ENCODE measurements at places on chromosomes 5 and 9.
A peak's percentile ranks its signal among the peaks of the same experiment; 100 is the strongest.

GRCh38 chr5:168075387-168075786 lies 216.1 kb upstream of the WWC1 start:
- no peak for DNase-seq

DNA sequence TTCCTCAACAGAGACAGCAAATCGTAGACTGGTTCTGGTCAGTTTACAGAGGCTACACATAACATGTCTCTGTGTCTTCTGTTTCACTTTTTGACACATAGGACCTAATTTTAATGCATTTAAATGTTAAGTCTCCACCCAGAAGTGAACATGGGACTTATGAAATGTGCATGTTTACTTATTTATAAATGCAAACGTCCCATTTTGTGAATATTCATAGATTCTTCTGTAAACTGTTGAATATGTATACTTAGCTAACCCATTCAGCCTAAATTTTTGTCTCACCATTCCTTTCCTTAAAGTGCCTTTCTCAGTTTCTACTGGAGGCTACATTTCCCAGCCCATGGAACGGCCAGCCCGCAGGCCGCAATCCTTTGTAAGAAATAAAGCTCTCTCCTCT lies 137.2 kb downstream of the PLCXD3 start:
- no peak for DNase-seq

GRCh38 chr9:71630377-71630995 lies 137.8 kb downstream of the CEMIP2 start:
- DNase-seq, result no peak

GRCh38 chr5:62538017-62538942 lies 40.3 kb upstream of the LRRC70 start:
- DNase-seq, result peak; percentile 40

GRCh38 chr9:13971415-13971814 lies 342.5 kb downstream of the NFIB start:
- no peak for DNase-seq

GRCh38 chr9:10366171-10366779 lies 246.5 kb downstream of the PTPRD start:
- peak; percentile 2 for DNase-seq

GRCh38 chr9:136935651-136936050 lies 8.9 kb downstream of the FBXW5 start:
- no peak for DNase-seq

GRCh38 chr9:104849023-104849422 lies 78.9 kb downstream of the ABCA1 start:
- no peak for DNase-seq

DNA sequence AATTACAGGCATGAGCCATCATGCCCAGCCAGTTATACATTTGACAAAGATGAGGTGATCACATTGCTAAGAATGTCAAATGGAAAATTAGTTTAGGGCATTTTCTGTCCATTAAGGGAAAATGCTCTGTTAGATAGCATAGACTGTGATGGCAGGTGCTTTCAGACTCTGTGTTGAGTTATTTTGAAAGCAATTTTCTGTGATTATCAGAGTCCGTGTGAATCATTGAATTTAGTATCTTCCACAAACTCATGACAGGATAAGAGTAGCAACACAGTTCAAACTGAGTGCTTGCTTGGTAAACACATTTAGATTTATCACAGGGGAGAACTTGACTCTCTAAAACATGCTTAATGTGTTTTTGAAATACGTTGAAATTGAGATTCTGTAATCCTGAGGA lies 69.0 kb downstream of the GAPVD1 start:
- no peak for DNase-seq

- no peak for DNase-seq
These were observed 125.1 kb upstream of the COL5A1 start for GRCh38 chr9:134516464-134516863.

DNA sequence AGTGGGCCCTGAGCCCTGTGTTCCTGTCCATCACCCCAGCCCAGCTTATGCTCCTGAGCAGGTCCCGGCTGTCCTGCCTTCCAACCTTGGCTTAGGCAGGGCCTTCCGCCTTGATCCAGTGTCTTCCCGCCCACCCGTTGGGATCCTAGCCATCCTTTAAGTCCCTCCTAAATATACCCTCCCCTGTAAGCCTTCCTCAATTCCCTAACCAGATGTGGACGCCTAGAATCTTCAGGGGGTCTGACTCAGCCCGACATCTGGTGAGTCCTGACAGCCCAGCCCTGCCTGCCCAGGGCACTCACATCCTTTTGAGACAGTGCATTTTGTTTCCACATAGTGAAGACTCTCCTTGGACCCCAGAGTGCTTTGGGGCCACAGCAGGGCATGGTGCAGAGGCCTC lies 23.7 kb downstream of the SLC6A7 start:
- DNase-seq, result no peak

DNA sequence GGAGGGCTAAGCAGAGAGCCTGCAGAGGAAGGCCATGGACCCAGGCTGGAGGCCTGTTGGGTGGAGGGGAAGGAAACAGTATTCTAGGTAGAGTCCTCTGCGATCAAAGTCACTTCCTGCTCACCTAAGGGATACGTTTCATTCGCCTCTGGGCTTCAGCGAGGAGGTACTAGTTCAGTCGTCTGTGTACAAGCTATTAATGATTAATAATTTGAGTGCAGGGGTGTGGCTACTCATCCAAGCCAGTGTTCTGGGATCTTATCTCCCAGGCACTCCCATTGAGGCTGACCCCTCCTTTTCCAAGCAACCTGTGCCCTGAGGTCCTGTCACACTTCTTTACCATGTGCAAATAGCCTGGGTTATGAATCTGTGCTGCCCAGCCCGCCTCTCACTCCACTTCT lies 25.2 kb downstream of the RALGPS1 start:
- no peak for DNase-seq

GRCh38 chr5:123178683-123179082 lies 89.6 kb downstream of the PRDM6 start:
- no peak for DNase-seq

- DNase-seq, result peak; percentile 88
These were observed 46.5 kb upstream of the IRX2 start for GRCh38 chr5:2797981-2798380.

GRCh38 chr9:82457891-82458290 lies 469.3 kb downstream of the SPATA31D1 start:
- no peak for DNase-seq

- DNase-seq, result no peak
These were observed 10.1 kb downstream of the IGFBPL1 start for GRCh38 chr9:38414040-38414723.

DNA sequence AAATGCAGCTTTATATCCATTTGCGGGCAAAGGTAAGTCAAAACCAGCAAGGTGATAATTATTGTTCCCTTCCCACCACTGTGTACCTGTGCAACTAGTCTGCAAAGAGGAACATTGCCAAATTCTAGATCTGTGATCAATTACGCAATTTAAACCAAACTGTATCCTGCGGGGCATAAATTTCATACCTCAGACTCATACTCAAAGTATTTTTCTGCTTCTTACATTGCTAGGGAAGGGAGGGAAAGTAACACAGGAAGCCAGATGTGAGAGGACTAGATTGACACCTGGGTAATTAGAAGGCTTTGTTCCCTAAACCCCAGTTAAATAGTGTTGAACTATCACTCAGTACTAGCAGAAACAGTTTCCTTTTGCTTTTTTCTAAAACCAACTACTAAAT lies 240.2 kb upstream of the ZNF608 start:
- DNase-seq, result peak; percentile 92

GRCh38 chr5:172858990-172859811 lies 25.1 kb downstream of the ERGIC1 start:
- no peak for DNase-seq

DNA sequence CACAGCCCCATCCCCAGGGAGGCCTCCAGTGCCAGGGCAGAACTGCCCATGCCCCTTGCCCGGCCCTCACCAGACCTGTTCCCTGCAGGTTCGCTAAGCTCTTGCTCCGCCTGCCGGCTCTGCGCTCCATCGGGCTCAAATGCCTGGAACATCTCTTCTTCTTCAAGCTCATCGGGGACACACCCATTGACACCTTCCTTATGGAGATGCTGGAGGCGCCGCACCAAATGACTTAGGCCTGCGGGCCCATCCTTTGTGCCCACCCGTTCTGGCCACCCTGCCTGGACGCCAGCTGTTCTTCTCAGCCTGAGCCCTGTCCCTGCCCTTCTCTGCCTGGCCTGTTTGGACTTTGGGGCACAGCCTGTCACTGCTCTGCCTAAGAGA lies 110.1 kb downstream of the RXRA start:
- no peak for DNase-seq

DNA sequence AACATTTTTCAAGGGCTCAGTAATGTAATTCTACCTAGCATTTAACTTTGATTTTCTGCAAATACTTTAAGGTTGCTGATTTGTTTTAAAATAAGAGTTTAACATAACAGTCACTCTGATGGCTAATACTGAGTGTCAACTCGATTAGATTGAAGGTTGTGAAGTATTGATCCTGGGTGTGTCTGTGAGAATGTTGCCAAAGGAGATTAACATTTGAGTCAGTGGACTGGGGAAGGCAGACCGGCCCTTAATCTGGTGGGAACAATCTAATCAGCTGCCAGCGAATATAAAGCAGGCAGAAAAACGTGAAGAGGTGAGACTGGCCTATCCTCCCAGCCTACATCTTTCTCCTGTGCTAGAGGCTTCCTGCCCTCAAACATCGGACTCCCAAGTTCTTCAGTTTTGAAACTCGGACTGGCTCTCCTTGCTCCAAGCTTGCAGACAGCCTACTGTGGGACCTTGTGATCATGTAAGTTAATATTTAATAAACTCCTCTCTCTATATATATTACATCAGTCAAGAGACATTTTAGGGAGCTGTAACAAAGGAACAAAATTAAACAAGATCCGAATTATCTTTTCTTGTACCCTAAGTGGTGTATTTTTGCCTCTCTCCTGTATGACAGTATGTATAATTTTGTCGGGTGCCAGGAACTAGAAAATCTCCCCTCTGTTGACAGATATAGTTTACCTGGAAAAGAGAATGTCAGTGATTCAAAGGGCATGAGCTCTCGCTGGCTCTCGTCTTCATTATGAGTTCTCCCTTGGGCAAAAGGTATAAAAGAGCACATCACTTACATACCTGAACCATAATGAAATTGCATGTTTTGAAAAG lies 576.1 kb downstream of the LRRC70 start:
- DNase-seq, result no peak

DNA sequence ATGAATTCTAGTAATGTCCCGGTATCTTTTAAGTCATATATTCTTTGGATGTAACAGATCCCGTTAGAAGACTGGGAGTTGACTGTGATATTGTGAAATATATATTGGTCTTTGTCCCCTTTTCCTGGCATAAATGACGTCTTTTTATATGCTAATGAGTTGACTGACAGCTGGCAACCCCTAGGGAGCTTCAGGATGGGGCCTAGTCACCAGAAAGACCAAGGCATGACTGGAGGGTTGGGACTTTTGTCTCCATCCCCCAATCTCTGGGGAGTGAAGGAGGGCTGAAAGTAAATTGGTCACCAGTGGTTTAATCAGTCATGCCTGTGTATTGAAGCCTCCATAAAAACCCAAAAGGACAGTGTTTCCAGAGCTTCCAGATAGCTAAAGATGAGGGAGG lies 241.6 kb downstream of the PJA2 start:
- DNase-seq, result no peak

DNA sequence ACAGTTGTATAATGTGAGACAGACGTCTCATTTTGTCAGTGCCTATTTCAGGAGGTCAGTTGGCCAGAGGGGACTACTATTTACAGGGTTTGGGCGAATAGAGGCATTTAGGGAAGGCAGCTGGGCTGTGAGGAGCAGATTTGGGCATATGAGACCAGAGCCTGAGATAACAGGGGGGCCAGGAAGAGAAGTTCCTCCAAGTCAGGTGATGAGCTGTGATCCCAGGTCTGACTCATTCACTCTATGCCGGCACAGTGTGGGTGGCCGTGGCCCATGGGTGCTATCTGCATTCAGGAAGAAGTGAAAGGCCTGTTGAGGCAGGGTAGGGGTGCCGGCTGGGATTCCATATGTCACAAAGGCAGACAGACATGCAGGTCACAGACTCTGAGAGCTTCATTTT lies 142.8 kb downstream of the PDZD2 start:
- DNase-seq, result peak; percentile 20

GRCh38 chr9:81625969-81626368 lies 63.4 kb downstream of the TLE1 start:
- DNase-seq, result no peak

- DNase-seq, result no peak
These were observed 27.5 kb downstream of the SLC46A2 start for GRCh38 chr9:112863214-112863613.

DNA sequence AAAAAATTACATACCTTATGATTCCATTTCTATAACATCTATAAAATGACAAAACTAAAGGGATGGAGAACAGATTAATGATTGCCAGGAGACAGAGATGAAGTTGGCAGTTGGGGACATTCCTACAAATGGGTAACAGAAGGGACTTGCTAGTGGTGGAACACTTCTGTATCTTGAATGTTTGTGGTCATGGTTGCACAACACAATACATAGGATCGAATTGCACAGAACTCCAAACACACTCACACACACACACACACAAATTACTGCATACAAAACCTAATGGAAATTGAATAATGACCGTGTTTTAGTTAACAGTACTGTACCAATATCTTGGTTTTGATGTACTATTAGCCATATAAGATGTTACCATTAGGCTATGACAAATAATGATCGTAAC lies 330.7 kb upstream of the POU5F2 start:
- DNase-seq, result no peak

- DNase-seq, result no peak
These were observed 32.9 kb downstream of the FRMD3 start for GRCh38 chr9:83505282-83505681.

- DNase-seq, result no peak
These were observed 6.3 kb downstream of the EDIL3 start for GRCh38 chr5:84378420-84378819.

GRCh38 chr5:17346811-17347210 lies 129.4 kb downstream of the BASP1 start:
- DNase-seq, result no peak

DNA sequence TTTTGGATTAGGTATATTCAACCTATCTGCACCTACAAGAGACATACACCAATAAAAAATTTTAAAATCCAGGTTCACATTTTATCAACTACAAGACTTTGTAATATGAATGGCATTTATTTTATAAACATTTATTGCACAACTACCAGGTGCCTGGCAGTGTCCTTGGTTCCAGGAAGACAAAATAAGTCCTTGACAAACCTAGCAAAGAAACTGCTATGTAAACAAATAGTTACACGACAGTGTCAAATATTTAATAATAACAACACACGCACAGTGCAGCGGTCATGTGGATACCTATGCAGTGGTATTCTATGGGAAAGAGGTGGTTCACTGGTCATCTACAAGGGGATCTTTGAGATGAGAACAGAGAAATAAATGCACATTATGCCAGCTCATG lies 120.7 kb downstream of the MYO10 start:
- DNase-seq, result no peak

GRCh38 chr5:27875148-27875547 lies 836.8 kb upstream of the CDH9 start:
- DNase-seq, result no peak

All from foreskin keratinocyte (primary cell).